Hematopoietic multipotent progenitor cell (in vitro differentiated cells): ENCODE measurements at places on chromosomes 7 and 10. TPM values are rescaled to one million over a fixed set of nuclear protein-coding genes. Genes with fewer than 3 reads are reported as not detected.

- no peak for DNase-seq
These were observed 201.2 kb downstream of the DIP2C start for GRCh38 chr10:488081-488932.

DNA sequence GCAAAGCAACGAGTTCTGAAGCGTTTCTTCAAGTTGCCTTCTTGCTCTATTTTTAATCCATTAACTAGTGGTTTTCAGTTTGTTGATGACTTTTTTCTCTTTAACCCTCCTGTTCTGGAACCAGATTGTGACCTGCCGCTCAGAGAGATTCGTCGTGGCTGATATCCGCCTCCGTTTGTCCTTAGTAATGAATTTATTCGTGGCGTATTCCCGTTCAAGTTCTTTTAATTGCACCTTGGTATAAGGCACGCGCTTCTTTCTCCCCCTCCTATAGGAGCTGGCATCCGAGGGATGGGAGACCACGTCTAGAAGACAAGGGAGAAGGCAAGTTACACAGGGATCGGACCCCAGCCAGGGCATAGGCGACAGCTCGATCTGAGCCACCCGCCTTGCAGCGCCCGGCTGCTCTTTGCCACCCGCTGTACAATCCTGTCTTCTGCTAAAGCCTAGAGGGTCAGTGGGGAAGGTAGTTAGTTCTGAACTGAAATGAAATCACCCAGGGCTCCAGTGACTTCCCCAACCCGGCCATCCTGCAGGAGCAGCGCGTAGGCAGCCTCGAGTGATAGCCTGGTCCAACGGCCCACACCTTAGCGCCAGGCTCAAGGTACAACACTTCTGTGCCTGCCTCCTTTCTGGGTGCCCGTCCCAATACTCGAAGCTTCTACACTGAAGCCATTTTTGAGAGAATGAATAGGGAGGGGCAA is 1.6 kb downstream of the HOXA13 start:
- peak; percentile 35 for DNase-seq

DNA sequence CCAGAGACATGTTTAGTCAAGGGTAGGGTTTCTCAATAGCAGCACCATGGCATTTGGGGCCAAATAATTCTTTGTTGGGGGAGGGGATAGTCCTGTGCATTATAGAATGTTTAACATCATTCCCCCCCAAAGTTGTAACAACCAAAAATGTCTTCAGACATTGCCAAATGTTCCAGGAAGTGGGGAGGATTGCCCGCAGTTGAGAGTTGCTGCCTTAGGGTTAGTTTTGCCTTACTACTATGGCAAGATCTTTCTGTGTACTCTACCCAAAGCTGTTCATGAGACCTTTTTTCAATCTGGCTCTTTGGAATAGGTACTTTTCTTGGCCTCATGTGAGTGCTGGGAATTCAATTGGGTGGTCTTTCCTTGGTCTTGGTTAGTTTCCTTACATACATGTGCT is 34.1 kb downstream of the SAMD8 start:
- DNase-seq: no peak

GRCh38 chr10:116210588-116211346 is 62.2 kb downstream of the GFRA1 start:
- no peak for DNase-seq

The SYCE1 gene
- not detected for total RNA-seq

The VAX1 gene
- total RNA-seq: under 0.01 TPM
